ENCODE measurements at places on chromosomes 11 and 22. TPM values are rescaled to one million over a fixed set of nuclear protein-coding genes. Genes with fewer than 3 reads are reported as not detected.

DNA sequence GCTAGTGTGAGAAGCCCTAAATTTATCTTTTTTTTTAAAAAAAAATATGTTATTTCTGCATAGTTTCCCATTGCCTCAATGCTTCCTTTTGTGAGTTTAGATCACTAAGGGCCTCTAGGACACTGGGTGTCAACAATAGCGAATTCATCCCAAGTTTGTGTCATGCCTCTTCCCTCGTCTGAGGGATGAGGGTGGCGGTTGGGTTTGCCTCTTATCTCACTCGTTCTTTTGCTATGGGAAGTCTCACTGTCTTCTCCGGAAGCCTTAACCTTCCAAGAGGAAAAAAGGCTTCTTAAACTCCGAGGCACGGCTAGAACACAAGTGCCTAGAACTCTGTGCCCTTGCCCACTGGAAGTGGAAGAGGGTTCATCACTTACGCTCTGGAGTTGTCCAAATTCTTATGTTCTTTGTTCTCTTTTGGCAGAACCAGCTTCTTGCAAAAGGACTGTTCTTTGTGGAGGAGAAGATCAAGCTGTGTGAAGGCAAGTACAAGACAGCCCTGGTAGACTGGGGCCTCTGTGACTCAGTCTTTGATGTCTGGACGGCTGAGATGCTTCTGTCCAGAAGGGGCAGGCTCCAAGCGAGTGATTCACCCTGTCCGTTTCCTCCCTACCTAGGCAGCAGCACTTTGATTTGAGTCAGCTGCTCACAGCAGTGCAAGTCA lies 78.5 kb downstream of the TRAF6 start:
- peak; percentile 48 for DNase-seq

FOXRED1 gene
- total RNA-seq: 19.9 TPM

DNA sequence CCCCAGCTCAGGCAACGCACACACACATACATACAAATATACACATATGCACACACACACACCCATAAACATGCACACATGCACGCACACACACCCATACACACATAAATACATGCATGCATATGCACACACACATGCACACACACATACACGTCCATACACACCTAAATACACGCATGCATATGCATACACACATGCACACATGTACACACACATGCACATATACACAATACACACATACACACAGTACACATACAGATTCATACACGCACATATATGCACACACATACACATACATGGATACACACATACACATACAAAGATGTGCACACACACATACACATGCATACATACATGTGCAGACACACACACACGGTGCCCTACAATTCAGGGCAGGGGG lies 496.6 kb downstream of the TBC1D22A start:
- no peak for DNase-seq

GRCh38 chr11:118105657-118106305 lies 19.0 kb upstream of the SMIM35 start:
- peak; percentile 27 for DNase-seq

AIP gene
- 84.2 TPM for total RNA-seq

GRCh38 chr11:77470971-77471370 lies 2.9 kb downstream of the PAK1 start:
- no peak for DNase-seq

GRCh38 chr11:108617055-108617454 lies 23.5 kb upstream of the EXPH5 start:
- DNase-seq: no peak

Measured in upper lobe of left lung (tissue), 6 donors.